HCT116 (cell line): ENCODE measurements at places on chromosomes 16 and 17. TPM values are rescaled to one million over a fixed set of nuclear protein-coding genes. Genes with fewer than 3 reads are reported as not detected.

- DNase-seq, result no peak
Observed at GRCh38 chr16:82264756-82265155, 94.7 kb upstream of the MPHOSPH6 start.

The FSCN2 gene
- 10.1 TPM for total RNA-seq

GRCh38 chr16:83402967-83403366 is 404.8 kb upstream of the HSBP1 start:
- no peak for DNase-seq

The TPPP3 gene
- 1.2 TPM for total RNA-seq

- DNase-seq, result no peak
Observed at GRCh38 chr17:10051112-10051511, 146.0 kb upstream of the RCVRN start.

DNA sequence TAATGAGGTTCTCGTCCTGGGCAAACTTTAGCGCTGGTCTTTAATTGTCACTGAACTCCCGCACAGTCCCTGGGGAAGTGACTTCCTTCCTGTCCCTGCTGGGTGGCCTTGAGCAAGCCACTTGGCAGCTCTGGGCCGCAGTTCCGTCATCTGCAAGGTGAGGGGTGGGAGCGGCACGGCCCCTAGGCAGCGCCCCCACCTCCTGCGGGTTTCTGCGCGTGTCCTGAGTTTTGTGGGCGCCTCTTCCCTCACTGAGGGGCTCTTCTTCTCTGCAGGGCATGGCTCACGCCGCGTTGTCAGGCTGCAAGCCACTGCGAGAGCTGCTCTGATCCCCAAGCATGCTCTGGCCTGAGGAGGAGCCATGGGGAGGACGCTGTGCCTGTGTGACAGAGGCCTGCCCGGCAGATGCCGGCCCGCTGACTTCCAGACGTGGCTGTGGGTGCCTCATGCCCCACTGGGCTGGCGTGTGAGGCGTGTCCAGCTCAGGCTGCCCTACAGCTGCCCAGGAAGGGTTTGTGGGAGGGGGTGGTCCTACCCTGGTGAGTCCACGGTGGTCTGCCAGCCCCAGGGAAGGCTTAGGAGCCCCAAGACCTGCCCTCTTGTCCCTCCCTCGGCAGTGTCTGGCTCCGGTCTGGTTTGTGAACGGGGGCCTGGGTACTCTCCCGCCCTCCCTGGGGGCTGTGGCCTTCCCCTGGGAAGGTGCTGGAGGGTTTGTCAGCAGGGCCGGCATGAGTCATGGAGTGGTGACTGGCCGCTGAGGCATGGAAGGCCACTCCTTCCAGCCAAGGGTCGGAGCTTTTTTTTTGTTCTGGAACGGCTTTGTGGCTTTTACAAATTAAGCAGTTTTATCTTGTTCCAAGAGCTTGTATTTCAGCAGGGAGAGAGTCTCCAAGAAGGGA is 182.0 kb downstream of the SEC14L1 start:
- DNase-seq, result peak; percentile 92

The MYLK3 gene
- 0.22 TPM for total RNA-seq
